ENCODE measurements at places on chromosomes 3 and 15.

DNA sequence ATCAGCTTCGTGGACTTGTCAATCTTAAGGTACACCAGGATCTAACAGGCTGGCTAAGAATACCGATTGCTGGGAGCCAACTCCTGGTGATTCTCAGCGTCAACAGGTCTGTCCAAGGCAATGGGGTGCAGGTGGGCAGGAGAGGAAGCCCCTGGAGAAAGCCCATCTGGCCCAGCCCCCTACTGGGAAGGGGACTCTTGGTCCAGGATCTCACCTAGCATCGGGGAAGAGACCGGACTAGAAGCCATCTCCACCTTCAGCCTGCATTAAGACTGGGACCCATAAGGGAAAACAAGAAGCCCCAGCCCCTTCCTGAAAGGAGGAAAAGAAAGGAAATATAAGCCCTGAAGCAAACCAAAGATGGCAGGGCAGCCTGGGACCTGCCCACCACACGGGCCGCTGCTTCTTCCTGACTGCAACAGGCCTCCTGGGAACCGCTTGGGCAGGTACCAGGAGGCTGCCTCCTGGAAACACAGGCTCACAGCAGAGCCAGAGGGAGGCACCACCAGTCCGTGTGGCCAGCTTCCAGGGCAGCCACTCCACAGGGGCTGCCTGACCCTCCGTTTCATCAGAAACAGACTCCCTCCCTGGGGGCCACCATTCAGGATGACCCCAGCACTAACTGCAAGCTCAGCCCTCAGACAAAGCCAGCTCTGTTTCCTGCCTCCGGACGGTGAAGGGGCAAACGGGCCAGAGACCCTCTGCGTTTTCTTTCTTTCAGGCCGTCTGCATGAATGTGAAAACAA, 100.2 kb downstream of the LRIG1 start:
- DNase-seq, result no peak

- DNase-seq, result no peak
Observed at GRCh38 chr3:61610316-61610715, 48.9 kb downstream of the PTPRG start.

DNA sequence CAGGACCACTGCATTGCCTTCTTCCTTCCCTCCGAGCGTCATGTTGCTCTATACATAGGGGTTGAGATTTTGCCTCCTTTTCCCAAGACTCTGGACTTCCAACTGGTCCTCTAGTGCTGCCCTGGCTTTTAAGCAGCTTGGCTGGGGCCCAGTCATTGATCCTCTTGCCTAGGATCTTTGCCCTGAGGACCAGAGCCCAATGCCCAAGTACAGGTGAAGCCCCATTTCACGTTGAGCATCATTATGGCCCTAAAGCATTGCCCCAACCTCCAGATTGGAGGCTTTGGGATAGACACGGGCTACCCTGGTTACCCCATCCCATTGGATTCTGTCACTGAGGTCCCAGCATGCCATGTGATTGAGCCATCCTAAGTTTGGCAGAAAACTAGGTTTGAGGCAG, 47.7 kb downstream of the CYP19A1 start:
- DNase-seq, result no peak

GRCh38 chr3:108345492-108346205, 49.3 kb downstream of the HHLA2 start:
- no peak for DNase-seq

- no peak for DNase-seq
Observed at GRCh38 chr3:24494618-24495325, at the start of gene THRB. THRB (minus strand) TSS chr3:24494850.
